ENCODE measurements at places on chromosomes 16 and 17. TPM values are rescaled to one million over a fixed set of nuclear protein-coding genes. Genes with fewer than 3 reads are reported as not detected.

Gene LPO
- not detected for total RNA-seq

Gene ENPP7
- not detected for total RNA-seq

Gene TMEM100
- total RNA-seq = not detected

Gene RGS11
- total RNA-seq = not detected

Gene CCL16
- not detected for total RNA-seq

Gene CCR7
- total RNA-seq = not detected

Gene GRAP
- not detected for total RNA-seq

Gene RNF222
- total RNA-seq = under 0.01 TPM

Data from bronchial epithelial cell (primary cell).